ENCODE measurements at places on chromosomes 12 and 14. TPM values are rescaled to one million over a fixed set of nuclear protein-coding genes. Genes with fewer than 3 reads are reported as not detected.

DNA sequence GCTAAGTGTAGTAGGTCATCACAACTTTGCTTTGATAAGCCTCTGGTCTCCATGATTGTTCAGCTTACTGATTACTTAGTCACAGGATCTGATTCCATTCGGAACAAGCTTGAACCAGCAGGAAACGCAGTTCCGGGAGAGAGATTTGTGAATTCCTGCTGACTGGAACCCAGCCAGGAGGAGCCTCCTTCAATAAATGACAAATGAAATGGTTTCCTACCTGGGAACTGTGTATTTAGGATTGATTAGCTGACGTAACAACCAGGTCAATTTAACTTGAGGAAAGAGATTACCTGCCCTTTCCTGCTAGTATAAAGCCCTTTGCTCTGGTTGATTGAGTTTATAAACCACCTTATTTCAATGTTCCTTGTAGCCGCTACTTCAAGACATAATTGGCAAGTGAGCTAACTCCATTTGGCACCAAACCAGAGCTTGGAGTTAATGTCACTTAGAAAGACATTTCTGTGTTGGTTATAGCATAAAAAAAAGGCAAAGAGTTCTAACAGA is 35.1 kb upstream of the KCNH3 start:
- no peak for DNase-seq

DNA sequence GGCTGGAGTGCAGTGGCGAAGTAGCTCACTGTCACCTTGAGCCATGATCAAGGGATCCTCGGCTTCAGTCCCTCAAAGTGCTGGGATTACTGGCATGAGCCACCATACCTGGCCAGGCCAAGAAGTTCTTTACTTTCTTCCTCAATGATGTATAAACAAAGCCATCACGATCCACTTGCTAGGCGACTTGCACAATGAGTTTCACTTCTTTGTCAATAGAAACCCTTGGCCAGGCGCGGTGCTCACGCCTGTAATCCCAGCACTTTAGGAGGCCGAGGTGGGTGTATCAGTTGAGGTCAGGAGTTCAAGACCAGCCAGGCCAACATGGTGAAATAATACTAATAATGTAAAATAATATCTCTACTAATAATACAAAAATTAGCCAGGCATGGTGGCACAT is 14.4 kb upstream of the SPSB2 start:
- no peak for DNase-seq

DNA sequence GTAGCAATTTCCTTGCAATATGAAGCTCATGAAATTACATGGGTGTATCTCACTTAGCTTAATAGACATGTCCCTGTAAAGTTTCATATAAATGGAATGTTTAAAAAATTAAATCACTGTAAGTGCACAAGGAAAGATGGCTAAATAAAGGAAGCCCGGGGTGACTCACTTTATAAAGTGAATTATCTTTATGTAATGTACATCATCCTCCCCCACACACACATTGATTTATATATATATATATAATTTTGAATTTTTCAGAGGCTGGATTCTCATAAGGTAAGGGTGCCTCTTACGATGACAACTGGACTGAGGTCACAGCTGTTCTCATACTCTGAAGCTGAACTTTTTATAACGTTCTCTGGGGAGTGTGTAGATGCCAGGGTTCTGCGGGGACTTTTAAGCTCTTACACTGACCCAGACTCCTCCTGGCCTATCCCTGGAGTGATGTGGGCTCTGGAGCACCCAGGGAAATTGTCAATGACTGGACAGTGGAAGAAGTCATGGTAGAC is 108.7 kb upstream of the HIF1A start:
- DNase-seq = no peak

GRCh38 chr14:98244162-98244948 is 1027.6 kb downstream of the BCL11B start:
- no peak for DNase-seq

Gene RPS6KA5
- 4.8 TPM for total RNA-seq

- no peak for DNase-seq
These were observed 150.8 kb downstream of the PRKCH start for GRCh38 chr14:61472011-61472672.

GRCh38 chr12:6392504-6392903 is 8.5 kb downstream of the LTBR start:
- no peak for DNase-seq

Gene KRT72
- not detected for total RNA-seq

GRCh38 chr14:48900565-48900964 is 685.6 kb downstream of the RPS29 start:
- DNase-seq = no peak

DNA sequence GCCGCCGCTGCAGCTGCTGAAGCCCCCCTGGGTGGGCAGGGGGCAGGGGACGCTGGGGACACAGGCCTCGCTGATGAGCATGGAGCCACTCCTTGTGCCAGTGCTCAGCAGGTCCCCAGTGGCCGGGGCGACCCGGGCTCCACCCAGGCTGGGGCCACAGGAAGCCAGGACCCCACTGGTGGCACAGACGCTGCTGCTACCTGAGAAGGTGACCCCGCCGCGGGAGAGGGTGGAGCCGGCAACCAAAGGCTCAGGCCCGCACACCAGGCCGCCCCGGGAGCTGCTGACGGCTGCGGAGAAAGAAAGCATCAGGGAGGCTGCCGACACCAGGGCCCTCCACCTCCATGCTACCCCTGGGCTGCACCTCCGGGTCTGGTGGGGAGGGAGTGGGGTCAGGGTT is 7.4 kb downstream of the KRT84 start:
- DNase-seq = no peak

Gene GRIP1
- 0.48 TPM for total RNA-seq

Gene INSM2
- total RNA-seq = not detected

- DNase-seq = no peak
These were observed 56.4 kb upstream of the ISM2 start for GRCh38 chr14:77554816-77555599.

GRCh38 chr12:64674367-64674922 is 64.2 kb downstream of the RASSF3 start:
- DNase-seq = no peak

DNA sequence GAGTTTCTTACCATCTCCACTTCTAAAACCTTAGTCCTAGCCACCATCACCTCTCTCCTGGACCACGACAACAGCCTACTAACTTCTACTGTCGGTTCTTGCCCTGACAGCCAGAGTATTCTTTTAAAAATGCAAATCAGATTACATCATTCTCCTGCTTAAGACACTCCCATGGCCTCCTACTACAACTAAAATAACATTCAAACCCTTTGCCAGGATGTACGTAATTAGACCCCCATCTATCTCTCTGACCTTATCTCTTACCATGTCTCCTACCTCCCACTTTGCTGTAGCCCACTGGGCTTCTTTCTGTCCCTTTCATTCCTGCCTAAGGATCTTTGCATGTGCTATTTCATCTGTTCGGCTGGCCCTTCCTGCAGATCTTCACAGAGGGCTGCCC is 27.6 kb downstream of the TRIM9 start:
- no peak for DNase-seq

DNA sequence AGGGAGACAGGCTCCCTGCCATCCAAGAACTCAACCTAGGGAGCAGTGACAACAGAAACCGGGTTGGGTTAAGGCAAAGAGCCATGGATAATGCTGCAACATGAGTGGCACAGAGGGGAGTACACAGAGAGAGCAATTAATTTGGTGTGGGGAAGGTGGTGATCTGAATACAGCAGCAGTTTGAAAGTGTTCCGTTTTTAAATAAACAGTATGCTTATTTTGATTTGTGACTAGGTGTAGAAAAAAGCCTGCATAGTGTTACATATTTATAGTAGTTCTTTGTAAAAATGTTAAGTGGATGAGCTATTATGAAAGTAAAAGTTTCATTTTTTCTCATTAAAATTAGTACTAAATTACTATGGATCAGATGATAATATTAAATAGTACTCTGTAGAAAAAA is 8.7 kb downstream of the AKAP5 start:
- no peak for DNase-seq

Gene HOXC6
- 4.1 TPM for total RNA-seq

DNA sequence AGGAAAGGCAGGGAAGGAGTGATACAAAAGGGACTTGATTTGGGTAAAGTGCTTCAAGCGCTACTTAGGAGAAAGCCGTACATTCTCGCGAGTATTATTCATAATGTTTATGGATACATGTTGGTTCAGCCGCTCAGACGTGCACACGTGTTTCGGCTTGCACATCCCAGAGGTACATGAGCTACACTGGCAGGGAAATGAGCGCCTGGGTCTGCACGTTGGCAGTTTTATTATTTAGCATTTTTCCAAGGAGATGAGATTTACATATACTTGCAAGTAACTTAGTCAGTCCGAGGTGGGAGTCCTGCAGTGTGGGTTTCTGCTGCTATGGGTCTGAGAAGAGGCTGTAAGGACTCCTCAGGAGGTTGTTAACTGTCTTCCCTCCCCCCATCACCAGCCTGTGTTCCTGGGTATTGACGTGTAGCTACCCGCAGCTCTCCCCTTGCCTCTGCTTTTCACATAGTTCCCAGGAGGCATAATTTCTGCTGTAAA is 1.5 kb downstream of the PRKCH start:
- DNase-seq = no peak

Gene FOXG1
- not detected for total RNA-seq

DNA sequence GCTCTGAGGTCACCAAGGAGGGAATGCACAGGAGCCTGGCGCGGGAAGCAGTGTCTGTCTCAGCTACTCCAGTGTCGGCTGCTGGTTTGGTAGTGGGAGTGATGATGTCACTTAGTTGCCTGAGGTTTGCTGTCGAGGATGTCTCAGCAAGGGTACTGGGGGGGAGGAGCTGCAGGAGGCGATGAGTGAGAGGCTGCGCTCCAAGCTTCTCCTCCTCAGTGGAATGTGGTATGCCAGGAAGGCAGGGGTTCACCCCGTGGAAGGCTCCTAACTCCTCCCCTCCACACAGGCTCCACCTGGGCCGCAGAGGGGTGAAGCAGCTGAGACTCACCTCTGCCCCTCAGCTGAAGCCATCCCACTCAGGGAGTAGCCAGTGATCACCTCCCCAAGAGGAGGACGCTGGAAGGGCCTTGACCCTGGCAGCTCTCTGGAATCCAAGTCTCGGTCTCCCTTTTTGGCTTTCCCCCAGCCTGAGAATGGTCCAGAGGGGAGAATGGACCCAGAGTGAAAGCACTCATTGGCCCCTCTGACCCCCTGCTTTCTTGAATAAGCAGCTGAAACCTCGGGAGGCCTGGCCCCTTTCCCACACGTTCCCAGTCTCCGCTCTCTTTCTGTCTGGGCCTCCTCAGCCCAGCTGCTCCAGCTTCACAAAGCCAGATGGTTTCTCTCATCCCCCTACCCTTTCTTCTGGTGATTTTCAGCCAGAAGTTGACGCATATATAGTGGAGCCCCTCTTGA is 178.9 kb upstream of the FKBP4 start:
- DNase-seq = no peak

GRCh38 chr12:115405471-115405860 is 721.5 kb upstream of the TBX3 start:
- no peak for DNase-seq

Gene CD4
- 5.9 TPM for total RNA-seq

DNA sequence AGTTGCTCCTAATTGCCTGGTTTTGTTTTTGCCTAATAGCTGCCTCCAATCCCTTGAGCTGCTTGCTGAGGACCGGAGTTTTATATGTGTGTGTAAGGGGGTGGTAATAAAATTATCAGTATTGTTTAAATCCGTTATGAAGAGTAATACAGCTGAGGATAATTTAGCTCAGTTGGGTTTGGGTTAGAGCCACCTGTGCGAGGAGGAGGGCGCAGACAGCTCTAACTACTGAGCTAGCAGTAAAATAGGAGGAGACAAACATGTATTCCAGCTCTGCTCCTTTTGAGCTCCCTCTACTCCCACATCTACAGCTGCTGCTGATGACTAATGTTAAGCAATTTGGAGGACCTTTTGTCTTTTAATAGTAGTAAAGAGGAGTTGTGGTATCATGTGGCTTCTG is 61.5 kb downstream of the SPATS2 start:
- no peak for DNase-seq

Gene SYT1
- total RNA-seq = 1.1 TPM

DNA sequence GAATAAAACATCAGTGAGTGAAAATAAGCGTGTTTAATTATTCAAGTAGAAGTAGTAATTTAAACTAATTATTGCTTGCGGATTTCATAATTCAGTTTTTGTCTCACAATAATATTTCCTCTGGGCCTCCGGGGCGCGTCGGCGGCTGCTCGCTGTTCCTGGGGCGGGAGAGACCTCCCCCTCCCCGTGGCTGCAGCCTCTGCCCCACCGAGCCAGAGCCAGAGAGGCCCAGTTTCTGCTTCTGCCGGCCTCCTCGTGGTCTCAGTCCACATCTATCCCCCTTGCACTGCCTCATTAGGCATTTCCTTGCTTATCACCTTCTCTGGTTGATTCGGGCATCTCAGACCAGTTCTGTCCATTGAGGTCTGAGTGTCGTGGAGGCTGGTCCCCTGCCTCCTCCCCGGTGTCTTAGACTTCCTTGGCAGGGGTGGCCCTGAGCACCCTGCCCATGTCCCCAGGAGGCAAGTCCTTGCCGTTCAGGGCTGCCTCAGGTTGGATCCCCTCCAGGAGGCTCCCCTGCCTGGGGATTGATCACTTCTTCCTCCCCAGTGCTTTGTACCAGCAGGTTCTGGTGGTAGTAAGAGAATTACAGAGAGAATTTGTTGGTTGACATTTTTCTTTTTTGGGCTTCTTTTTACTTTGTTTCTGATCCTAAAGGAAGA is 78.0 kb downstream of the SLC25A47 start:
- DNase-seq = no peak

Gene LRRC43
- 0.80 TPM for total RNA-seq

DNA sequence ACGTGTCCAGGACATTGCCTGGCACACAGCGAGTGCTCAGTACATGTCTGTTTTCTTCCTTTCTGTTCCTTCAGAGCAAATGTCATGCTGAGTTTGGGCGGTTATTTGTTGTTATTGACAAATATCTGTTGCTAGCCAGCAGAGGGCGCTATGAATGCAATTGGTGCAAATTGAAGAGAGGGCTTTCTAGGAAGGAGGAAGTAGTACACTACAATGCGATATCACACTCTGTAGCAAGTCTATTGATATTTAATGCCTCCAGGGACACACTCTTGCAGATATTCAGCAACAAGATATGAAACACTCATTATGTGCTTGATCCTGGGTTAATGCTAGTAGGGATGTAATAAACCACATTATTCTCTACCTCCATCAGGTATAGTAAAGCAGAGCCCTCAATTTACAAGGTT is 267.3 kb upstream of the SRRM4 start:
- DNase-seq = no peak

DNA sequence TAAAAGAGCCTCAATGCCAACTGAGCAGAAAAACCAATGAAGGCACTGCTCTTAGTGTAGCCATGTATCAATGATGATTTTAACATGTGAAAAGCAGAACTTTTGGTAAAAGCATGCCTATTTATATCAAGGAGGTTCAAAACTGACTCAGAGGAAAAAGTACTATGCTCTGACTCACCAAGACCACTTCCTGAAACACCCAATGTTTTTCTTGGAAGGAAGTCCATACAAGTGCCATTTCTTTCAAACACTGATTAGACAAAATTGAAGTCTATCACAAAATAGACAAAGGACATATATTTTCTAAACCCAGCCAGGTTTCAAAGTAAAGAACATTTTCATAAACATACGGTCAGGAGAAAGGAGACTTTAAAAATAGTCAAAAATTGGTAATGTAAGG is 88.6 kb downstream of the EPS8 start:
- no peak for DNase-seq
